ENCODE measurements at places on chromosomes 13 and 19.

DNA sequence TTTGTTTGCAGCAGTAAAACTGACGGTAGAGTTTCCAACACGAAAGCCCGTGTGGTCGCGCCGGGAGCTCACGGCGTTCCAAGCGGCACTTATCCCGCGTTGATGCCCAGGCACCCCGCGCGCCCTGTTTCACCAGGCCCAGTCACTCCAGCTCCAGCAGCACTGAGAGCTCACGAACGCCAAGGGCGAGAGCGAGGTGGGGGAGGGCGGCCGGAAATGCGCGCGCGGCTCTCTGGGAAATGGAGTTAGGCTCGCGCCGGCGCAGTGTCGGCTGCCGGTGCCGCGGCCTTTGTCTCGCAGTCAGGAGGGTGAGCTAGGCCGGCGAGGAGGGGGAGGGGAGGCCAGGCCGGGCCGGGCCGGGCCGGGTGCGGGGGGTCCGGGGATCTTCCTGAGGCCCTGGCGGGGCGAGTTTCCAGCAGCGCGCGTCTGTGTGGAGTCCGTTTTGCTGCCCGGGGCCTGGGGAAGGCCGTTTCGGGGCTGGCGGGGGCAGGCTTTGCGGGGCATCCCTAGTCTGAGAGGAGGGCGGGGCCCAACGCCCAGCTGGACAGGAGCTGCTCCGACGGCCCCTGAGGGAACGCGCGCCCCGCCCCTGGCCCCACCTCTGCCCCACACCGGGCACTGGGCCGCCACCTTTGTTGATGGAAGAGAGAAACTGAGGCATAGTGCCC, at the start of gene ZNF135:
Gene ZNF135, plus strand, starts transcription at position 280 of the 668 bp plus-strand sequence. CDS start 721 bp downstream, outside the sequence.
- DNase-seq, result no peak

DNA sequence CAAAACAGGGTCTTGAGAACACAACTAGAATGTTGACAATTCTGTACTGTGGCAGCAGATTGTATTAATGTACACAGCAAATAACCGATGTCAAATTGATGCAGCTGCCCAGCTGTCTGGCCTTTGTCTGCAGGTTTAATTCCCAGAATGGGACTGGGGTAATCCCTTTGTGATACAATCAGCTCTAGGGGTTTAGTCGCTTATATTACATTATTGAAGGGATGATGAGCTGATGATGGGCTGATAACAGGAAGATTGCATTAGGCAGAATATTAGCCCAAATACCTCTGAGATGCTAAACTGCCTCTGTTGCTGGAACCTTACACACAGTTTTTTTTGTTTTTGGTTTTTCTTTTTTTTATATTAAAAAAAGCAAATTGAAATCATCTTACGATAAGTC, 265.0 kb downstream of the RBM26 start:
- DNase-seq, result no peak

DNA sequence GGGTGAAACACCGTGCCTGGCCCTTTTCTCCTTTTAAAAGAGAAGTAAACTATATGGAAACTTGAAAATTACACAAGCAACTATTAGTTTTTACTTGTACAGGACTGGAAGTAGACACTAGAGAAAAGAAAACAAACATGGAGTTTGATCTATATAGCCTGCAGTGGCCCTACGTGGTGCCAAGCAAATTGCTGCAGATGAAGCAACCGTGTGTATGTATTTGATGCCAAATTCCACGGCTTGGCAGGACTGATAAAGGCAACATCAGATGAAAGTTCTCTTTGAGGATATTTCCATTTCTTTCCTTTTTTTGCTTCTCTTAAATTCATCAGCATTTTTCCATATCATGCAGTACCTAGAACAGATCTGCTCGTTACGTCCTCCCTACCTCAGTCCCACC, 49.8 kb downstream of the ATP8A2 start:
- no peak for DNase-seq

- DNase-seq, result no peak
Measured at GRCh38 chr19:4121815-4122214, 2.1 kb downstream of the MAP2K2 start.

DNA sequence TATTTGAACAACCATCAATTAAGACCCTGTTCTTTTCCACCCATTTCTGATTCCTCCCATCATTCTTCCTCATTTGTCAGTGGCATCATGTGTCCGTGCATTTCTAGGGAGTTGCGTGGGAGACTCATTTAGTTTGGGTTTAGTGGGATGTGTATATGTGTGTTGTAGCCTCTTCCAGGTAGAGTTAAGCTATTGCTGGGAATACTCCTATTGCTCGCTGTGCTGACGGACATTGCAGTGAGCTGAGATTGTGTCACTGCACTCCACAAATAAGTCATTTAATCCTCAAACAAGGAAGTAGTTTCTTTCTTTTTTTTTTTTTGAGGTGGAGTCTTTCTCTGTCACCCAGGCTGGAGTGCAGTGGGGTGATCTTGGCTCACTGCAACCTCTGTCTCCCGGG, 42.2 kb upstream of the RCBTB2 start:
- no peak for DNase-seq

DNA sequence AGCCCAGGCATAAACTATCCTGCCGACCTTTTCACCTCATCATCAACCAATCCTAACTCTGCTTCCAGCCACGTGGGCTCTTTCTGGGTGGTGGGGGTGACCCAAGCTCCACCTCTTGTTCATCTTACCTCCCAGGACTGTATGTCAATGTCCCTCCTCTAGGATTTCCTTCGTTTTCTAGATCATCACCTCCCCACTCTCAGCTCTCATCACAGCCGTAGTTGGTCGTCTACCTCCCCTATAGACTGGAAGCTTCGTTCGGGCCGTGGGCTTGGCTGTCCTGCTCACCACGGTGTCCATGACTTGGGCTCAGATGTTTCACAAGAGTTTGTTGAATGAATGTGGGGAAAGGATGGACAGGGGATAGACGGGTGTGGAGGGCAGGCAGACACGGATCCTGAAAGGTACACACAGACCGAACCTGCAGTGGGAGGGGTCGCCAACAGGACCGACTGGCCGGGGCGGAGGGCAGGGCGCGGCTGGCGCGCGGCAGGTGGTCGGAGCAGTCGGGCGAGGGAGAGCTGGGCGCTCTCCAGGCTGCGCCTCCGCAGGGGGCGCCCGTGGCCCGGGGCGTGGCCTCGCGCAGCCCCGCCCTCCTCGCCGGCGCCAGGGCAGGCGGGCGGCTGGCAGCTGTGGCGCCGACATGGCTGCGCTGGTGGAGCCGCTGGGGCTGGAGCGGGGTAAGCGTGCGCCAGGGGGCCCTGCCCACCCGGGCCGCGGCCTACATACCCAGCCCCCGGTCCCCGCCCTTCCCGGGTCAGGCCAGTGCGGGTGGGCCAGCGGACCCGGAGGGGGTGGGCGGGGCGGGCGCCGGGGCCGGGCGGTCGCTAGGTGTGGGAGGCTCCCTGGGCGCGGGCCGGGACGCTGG, at the start of gene LIN7B:
Gene LIN7B, plus strand, starts transcription at position 609 of the 868 bp plus-strand sequence. Its CDS starts 35 bp downstream, at position 644.
- DNase-seq, result peak; percentile 90

DNA sequence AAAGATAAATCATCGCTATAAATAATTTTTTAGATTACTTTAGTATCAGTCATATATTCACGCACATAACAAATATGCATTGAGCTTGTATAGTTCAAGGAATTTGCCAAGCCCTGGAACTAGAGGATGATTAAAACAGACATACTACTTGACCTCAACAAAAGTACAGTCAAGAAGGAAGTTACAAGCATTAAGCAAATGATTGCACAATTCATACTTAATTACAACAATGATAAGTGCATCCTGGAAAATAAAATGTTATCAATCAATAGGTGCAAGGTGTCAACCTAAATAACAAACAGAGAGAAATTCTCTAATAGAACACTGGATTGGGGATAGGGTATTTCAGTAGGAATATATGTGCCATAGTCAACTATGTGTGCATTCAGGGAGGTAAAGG, 491.2 kb downstream of the GPC5 start:
- DNase-seq, result no peak

GRCh38 chr13:84571264-84571663, 689.0 kb upstream of the SLITRK1 start:
- no peak for DNase-seq

- DNase-seq, result peak; percentile 33
Measured at GRCh38 chr19:39247701-39248664, 673 bp downstream of the IFNL4 start.

- DNase-seq, result peak; percentile 58
Measured at GRCh38 chr19:4589579-4590410, 30.3 kb upstream of the SEMA6B start.

- no peak for DNase-seq
Measured at GRCh38 chr13:34364633-34365032, 546.7 kb downstream of the RFC3 start.

DNA sequence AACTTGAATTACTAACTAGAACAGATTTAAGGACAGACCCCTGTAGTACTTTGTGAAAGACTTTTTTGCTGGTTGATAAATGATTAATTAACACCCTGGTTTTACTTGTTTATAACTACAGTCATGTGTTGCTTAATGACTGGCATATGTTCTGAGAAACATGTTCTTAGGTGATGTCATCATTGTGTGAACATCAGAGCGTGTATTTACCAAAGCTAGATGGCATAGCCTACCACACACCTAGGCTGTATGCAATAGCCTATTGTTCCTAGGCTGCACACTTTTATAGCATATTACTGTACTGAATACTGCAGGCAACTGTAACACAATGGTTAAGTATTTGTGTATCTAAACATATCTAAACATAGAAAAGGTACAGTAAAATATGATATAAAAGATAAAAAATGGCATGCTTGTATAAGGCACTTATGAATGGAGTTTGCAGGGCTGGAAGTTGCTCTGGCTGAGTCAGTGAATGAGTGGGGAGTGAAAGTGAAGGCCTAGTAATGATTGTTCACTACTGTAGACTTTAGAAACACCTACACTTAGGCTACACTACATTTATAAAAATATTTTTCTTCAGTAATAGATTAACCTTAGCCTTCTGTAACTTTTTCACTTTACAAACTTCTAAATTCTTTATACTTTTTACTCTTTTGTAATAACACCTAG, 260.3 kb downstream of the KCNRG start:
- DNase-seq, result no peak

GRCh38 chr13:34941835-34942731, at the start of gene NBEA:
TSS of gene NBEA (plus strand) at chr13:34942270. CDS start at chr13:34942821, 551 bp downstream.
- peak; percentile 72 for DNase-seq
